ENCODE measurements at places on chromosomes 7 and 10.
A peak's percentile ranks its signal among the peaks of the same experiment; 100 is the strongest.

GRCh38 chr10:76555067-76555670 is 1082.4 kb downstream of the KCNMA1 start:
- DNase-seq: no peak

- no peak for DNase-seq
Measured at GRCh38 chr10:12237265-12238220, 41.6 kb downstream of the CDC123 start.

GRCh38 chr10:71243756-71244395 is 31.5 kb downstream of the UNC5B start:
- no peak for DNase-seq

- no peak for DNase-seq
Measured at GRCh38 chr10:43295436-43295835, 28.6 kb upstream of the RASGEF1A start.

DNA sequence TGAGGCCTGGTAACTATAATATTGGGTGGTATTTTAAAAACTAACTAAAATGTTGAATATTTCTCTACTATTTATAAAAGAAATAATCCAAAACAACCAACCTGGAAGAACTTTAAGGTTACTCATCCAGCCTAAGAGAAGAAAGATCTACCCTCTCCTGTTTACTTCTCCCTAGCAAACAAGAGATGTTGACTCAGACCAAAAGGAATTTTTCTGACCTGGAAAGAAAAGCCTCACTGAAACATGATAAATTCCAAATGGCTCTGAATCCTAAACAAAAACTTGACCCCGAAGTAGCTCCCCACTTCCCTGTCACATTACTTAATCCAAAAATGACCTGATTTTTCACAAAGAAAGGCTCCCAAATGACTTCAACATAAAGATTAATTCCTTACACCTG is 101.2 kb downstream of the PARD3 start:
- DNase-seq: no peak

DNA sequence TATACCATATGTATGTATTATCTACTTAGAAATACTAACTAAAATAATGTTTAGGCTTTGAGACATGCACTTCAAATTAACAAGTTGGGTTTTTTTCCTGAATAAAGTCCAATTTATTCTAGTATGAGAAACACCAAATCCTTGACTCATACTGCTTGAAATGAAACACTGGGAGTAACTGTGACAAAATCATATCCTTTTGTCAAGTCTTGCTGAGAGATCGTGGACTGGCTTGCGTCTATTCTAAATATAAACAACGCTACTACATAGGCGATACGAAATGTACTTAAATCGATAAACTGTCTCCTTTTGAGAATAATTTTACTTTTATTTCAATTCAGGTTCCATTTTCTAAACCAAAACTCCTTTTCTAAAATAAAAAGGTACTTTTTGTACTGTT is 16.3 kb downstream of the SMURF1 start:
- no peak for DNase-seq

DNA sequence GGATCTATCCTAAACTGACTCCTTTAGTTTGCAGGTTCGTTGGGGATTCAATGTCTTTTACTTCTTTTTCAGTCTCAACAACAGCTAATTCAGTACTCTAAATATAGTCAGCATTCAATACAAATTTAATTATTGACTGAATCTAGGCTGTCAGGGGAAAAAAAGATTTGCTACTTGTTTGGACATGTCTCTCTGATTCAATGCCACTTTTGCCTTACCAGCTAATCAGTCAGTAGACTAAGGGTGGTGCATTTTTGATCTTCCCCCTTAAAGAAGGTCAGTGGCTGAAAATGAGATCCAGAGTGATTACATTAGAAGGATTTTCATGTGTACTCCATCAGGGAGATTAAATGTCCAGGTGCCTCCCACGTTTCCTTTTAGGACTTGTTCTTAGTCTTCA is 145.1 kb downstream of the C1GALT1 start:
- DNase-seq: no peak

DNA sequence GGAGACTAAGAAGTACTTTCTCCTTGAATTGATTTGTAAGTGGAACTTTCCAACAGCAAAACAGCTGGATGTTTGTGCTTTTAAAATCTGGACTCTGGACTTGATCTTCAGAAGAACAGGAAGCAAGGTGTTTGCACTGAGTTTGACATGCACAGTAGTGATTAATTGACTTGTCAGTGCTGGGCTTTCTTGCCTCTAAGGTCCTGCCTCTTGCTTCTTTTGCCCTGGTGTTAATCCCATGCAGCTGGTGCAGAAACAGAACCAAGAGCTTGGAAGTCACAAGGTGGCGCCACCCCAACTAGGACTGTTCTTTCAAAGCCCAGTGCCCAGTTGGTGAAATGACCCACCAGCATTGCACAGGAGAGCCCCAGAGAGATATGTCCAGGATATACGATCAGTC is 66.8 kb upstream of the SEPHS1 start:
- DNase-seq: no peak

GRCh38 chr7:27971171-27971812 is 209.3 kb downstream of the JAZF1 start:
- DNase-seq: no peak

- no peak for DNase-seq
Measured at GRCh38 chr7:16685535-16685934, 39.6 kb downstream of the BZW2 start.

- no peak for DNase-seq
Measured at GRCh38 chr10:97532935-97533671, 34.4 kb downstream of the UBTD1 start.

GRCh38 chr7:26670290-26670689 is 194.1 kb downstream of the SKAP2 start:
- DNase-seq: peak; percentile 62

- no peak for DNase-seq
Measured at GRCh38 chr7:115146148-115146547, 224.3 kb downstream of the MDFIC start.

DNA sequence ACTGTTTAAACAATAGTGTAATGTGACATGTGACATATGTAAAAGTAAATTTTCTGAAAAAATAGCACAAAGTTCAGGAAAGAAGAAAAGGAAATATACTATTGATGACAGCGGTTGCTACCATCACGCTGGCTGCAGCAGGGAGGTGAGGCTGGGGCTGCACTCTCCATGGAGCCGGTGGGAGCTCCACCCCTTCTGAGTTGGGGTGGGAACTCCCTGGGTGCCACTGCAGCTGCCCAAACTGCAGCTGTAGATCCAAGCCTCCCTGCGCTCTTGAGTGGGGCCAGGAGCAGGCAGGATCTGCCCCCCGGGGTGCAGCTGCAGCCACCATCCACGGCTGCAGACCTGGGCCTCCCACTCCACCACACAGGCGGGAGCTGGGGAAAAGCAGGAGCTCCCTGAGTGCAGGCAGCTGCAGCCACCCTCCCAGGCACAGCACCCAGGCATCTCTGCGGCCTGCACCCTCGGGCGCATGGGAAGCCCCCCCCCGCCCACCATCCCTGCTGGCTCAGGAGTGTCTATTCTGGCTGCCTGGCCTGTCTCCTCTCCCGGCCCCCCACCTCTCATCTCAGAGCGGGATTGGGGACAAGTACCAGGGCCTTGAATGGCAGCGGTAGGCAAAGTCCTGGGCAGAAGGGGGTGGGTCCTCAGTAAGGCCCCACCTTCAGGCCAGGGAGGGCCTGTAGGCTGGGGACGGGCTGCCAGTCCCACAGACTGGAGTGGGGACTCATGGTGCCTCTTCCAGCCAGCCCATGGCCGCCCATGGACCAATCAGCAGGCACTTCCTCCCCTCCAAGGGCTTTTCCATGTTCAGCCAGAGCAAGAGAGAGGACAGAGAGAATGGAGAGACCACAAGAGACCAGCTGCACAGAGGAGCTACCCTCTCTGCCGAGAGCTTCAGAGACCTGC is 50.1 kb downstream of the TNS3 start:
- no peak for DNase-seq
